Stimulated activated CD8-positive, alpha-beta memory T cell treated with anti-CD3 and anti-CD28 coated beads, Interleukin-4, amount 100 ng/mL, for 4 hours (primary cell): ENCODE measurements at places on chromosomes 5 and 9.

GRCh38 chr9:36486933-36487481 lies 85.7 kb upstream of the MELK start:
- DNase-seq: peak; percentile 16

DNA sequence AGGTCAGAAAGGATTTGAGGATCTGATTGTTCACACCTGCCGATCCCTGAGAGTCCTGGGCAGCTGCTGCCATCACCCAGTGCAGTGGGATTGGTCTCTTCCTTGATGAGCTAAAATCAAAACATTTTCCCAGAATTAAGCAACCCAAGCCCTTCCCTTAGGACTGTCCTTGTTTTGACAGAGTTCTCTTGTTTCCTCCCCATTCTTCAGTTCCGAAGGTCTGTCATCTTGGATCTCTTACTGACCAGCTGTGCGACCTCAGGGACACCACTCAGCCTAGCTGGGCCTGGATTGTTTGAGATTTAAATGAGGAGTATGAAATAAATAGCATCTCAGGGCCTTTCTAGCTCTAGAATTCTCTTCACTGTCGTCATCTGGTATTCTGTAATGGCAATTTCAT lies 90.3 kb upstream of the IQGAP2 start:
- DNase-seq: no peak

DNA sequence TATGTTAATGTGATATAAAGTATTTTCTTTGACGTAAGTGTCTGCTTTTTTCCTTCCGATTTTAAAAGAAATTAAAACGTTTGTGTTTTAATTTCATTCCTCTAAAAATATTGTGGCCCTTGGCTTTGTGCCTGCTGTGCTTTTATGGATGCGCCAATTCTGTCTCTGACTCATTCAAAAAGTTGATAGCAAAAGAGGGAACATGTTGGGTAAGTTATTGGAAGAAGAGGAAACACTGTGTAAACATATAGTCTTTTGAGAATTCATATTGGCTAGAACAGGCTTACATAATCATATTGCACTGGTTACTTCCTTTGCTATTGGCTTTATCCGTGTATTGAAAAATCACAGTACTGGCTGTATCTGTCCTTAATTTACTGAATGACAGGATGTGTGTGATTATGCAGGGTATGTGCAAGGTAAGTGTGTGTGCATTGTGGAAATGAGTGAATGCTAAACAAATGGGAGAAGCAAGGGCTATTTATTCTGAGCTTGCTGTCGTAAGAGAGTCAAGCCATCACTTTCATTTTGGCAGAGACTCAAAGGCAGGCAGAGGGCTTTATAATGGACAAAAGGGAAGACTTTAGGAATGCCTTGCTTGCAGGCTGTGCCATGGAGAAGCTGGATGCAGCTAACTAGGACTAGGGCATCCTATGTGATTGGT lies 67.8 kb downstream of the SGCD start:
- no peak for DNase-seq

- no peak for DNase-seq
These were observed 373.4 kb upstream of the ACO1 start for GRCh38 chr9:32011049-32011448.

- DNase-seq: no peak
These were observed 301.9 kb downstream of the RASEF start for GRCh38 chr9:82761027-82761426.
